NCI-H446 (cell line): ENCODE measurements at places on chromosomes 1 and 21.

DNA sequence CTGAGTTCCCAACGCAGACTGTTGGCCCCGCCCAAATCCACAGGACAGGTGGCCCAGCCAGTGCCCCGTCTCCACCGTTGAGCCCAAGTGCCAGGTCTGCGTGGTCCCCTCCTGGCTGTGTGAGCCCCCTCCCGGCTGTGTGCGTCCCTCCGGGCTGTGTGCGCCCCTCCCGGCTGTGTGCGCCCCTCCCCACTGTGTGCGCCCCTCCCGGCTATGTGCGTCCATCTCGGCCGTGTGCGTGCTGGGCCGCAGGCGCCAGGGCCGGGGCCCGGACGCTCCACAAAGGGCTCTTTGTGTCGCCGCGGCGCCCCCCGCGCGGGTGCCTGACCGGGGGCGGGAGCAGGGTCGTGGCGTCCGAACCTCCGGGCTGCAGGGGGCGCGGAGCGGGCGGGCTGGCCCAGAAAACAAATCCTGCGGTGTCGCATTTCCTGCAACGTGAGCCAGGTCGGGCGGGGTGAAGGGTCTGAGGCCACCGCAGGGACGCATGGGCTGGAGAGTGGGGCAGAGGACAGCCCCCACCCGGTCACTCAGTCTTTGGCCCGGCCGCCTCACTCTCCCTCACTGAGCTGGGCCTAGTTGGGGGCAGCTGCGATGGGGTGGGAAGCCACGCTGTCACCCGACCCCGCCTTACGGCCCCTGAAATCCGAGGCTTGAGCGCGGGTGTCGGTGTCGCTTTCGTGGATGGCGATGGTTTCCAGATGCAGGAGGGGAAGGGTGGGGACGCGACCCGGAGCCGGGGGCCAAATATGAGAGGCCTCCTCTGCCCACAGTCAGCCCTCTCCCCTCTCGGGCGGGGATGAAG lies 18.8 kb downstream of the TNFRSF25 start:
- DNase-seq = no peak

DNA sequence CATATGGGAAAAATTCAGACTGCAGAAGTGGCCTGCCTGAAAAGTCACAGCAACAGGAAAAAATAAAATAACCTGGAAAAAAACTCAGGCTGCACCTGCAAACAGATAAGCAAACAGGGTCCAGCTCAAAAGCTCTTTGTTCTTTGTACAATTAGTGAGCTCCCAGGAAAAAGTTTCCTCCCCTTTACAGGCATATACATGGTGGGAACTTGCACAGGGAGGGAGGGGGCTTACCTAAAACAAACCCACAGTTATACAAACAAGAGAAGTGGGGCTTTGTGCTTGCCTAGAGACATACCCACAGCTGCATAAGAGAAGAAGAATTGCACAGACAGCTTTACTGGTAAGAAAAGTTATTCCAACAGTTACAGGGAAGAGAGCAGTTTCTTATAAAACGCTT lies 31.7 kb upstream of the COG2 start:
- DNase-seq = no peak

GRCh38 chr21:45408801-45409261 lies 3.9 kb downstream of the COL18A1 start:
- DNase-seq = no peak

GRCh38 chr1:66523562-66523961 lies 10.4 kb upstream of the SGIP1 start:
- no peak for DNase-seq

GRCh38 chr1:182715531-182715930 lies 31.1 kb upstream of the RGS8 start:
- DNase-seq = peak; percentile 42
